ENCODE measurements at places on chromosomes 12 and 14. TPM values are rescaled to one million over a fixed set of nuclear protein-coding genes. Genes with fewer than 3 reads are reported as not detected.

Gene TSHR
- 0.11 TPM for total RNA-seq

Gene ADAMTS20
- not detected for total RNA-seq

Gene RTL1
- total RNA-seq = not detected

Gene B4GALNT3
- 84.0 TPM for total RNA-seq

Gene FGD4
- total RNA-seq = 38.4 TPM

Gene KSR2
- total RNA-seq = 1.2 TPM

Gene LRRK2
- 4.1 TPM for total RNA-seq

Gene GLT8D2
- 1.6 TPM for total RNA-seq

DNA sequence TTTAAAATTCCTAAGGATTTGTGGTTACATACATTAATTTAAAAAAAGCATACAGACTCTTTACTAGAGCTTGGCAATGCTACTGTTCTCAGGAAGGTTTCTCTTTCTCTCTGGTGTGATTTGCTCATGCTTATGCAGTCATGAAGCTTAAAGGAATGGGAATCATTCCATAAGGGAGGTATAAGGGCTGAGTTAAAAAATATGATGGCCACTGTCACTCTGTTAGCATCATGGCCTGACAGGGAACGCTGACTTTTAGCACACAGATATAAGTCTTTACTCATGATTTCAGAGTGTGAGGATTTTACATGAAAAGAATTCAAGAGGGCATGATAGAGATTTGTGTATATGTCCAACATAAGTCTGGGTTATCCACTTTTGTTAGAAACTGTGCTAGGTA is 3.8 kb downstream of the MYF5 start:
- H3K27me3 ChIP-seq = no peaks in the 10 kb centered on the region
- H3K27ac ChIP-seq = no peak overlapping the region
- H3K36me3 ChIP-seq = no peaks in the 10 kb centered on the region

- DNase-seq = no peak
- no peaks in the 10 kb centered on the region for H3K36me3 ChIP-seq
- no peak overlapping the region for H3K27ac ChIP-seq
- H3K4me1 ChIP-seq = no peaks in the 10 kb centered on the region
- no peak overlapping the region for H3K4me3 ChIP-seq
Observed at GRCh38 chr12:132353811-132354210, 24.4 kb upstream of the GALNT9 start.

DNA sequence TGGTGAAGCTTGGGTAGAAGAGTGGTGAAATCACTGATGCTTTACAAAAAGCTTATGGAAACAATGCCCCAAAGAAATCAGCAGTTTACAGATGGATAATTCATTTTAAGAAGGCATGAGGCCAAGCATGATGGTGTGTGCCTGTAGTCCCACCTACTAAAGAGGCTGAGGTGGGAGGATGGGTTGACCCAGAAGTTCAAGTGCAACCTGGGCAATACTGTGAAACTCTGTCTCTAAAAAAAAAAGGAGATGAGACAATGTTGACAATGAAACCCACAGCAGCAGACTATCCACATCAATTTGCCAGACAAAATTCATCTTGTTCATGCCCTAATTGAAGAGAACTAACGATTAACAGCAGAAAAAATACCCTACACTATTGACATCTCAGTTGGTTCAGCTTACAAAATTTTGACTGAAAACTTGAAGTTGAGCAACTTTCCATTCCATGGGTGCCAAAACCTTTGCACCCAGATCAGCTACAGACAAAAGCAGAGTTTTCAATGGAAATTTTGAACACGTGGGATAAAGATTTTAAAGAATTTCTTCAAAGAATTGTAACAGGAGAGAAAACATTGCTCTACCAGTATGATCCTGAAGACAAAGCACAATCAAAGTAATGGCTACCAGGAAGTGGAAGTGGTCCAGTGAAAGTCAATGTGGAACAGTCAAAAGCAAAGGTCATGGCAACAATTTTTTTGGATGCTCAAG is 26.7 kb downstream of the BTG1 start:
- no peak overlapping the region for H3K27ac ChIP-seq
- no peaks in the 10 kb centered on the region for H3K4me1 ChIP-seq
- no peak overlapping the region for H3K4me3 ChIP-seq
- H3K36me3 ChIP-seq = no peaks in the 10 kb centered on the region
- no peak for DNase-seq

DNA sequence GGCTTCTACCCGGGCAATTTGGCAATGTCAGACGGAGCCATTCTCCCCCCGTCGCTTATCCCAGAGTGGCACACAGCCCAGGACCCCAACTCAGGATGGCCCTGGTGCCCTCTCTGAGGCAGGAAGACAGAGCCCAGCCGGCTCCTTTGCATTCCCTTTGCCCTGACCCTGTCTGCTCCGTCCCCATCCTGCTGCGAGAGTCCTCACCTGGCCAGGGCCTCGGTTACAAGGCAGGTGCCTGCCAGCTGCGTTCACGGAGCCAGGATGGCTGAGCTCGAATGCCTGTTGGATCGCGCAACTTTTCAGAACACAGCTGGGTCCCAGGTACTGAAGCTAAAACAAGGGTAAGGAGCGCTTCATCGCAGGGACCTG is 18.6 kb downstream of the LRTM2 start:
- no peaks in the 10 kb centered on the region for H3K36me3 ChIP-seq
- no peaks in the 10 kb centered on the region for H3K4me1 ChIP-seq
- H3K27me3 ChIP-seq = no peaks in the 10 kb centered on the region
- no peak overlapping the region for H3K27ac ChIP-seq
- H3K4me3 ChIP-seq = no peak overlapping the region
- DNase-seq = no peak

- H3K27me3 ChIP-seq = no peaks in the 10 kb centered on the region
- no peak overlapping the region for H3K4me3 ChIP-seq
- DNase-seq = no peak
- H3K36me3 ChIP-seq = no peaks in the 10 kb centered on the region
- no peak overlapping the region for H3K27ac ChIP-seq
Observed at GRCh38 chr12:116429826-116430360, 129.3 kb upstream of the MAP1LC3B2 start.

DNA sequence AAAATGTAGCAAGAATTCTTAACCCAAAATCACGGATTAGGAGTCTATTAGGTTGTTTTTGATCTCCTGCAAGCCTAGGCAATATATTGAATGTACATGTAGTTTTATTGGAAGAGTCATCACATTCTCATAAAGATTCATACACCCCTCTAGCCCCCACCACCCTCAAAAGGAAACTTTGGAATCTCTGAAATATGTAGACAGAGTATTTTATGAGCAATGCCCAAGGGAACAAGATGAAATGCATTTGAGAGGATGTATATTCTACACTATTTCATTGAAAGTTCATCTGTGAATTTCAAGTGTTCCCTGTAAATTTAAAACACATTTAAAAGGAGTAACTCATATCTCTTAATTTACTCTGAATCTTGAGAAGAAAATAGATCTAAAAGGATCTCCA is 103.7 kb downstream of the SYT1 start:
- H3K27ac ChIP-seq = no peak overlapping the region
- no peaks in the 10 kb centered on the region for H3K27me3 ChIP-seq
- no peaks in the 10 kb centered on the region for H3K36me3 ChIP-seq
- H3K4me3 ChIP-seq = no peak overlapping the region
- no peak for DNase-seq
- H3K4me1 ChIP-seq = no peaks in the 10 kb centered on the region

DNA sequence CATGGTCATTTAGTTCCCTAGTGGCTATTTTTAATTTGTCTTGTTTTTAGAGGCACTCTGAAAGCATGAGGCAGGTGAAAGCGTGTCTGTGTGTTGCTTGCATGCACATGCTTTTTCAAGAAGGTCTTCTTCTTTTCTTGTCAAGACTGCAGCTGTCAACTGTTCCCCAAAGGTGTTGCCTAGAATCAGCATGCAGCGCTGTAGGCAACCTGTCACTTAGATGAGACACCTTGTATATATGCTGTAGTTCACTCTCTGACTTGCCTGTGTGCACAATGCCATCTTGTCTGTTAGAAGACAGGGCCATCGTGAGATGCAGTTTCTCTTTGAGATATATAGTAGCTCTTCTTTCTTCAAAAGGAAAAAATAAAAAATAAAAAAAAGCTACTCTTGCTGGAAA is 885.7 kb downstream of the DIO2 start:
- no peak overlapping the region for H3K27ac ChIP-seq
- DNase-seq = no peak
- H3K4me3 ChIP-seq = no peak overlapping the region
- H3K27me3 ChIP-seq = no peaks in the 10 kb centered on the region

GRCh38 chr12:98821866-98822265 is 176.8 kb downstream of the APAF1 start:
- no peaks in the 10 kb centered on the region for H3K36me3 ChIP-seq
- H3K27me3 ChIP-seq = no peaks in the 10 kb centered on the region
- no peak overlapping the region for H3K4me3 ChIP-seq
- H3K4me1 ChIP-seq = no peaks in the 10 kb centered on the region
- no peak for DNase-seq

GRCh38 chr14:57199921-57200320 is 68.8 kb downstream of the EXOC5 start:
- H3K36me3 ChIP-seq = no peaks in the 10 kb centered on the region
- no peaks in the 10 kb centered on the region for H3K4me1 ChIP-seq
- H3K4me3 ChIP-seq = no peak overlapping the region
- no peak overlapping the region for H3K27ac ChIP-seq

DNA sequence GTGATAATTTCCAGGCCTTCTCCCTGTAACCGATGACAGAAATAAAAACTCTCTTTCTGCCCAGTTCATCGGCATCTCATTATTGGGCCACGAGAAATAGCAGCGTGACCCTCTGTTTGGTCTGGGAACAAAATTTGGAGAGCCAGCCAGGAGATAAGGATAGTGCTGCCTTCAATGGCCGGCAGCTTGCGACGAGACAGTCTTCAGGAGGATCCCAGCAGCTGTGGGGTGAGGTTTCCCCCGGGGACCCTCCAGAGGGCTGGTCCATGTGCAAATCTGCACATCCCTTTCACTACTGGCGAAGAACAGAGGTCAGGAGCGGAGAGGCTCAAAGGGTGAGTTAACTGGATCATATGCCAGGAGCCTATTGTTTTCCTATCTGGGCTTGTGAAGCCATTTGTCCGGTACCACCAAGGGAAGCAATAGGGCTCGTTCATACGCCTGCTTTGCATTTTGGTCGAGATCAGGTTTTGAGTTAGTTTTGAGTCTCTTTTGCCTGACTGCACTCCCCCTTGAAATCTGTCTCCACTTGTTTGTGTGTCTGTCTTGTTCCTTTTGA is 4.8 kb downstream of the SLC39A2 start:
- no peak overlapping the region for H3K27ac ChIP-seq
- no peak for DNase-seq
- H3K36me3 ChIP-seq = no peaks in the 10 kb centered on the region
- no peak overlapping the region for H3K4me3 ChIP-seq
- H3K4me1 ChIP-seq = no peaks in the 10 kb centered on the region

- peak; percentile 28 for DNase-seq
- no peaks in the 10 kb centered on the region for H3K4me1 ChIP-seq
- peak overlapping the region; percentile 90 for H3K27ac ChIP-seq
Observed at GRCh38 chr14:45252366-45253069, 484 bp downstream of the MIS18BP1 start.

GRCh38 chr14:30906752-30907658 is 32.6 kb downstream of the COCH start:
- no peak for DNase-seq
- no peaks in the 10 kb centered on the region for H3K27me3 ChIP-seq
- H3K27ac ChIP-seq = no peak overlapping the region
- H3K36me3 ChIP-seq = no peaks in the 10 kb centered on the region
- H3K4me3 ChIP-seq = no peak overlapping the region

GRCh38 chr12:5083955-5084849 is 40.5 kb downstream of the KCNA5 start:
- H3K27ac ChIP-seq = no peak overlapping the region
- H3K4me3 ChIP-seq = no peak overlapping the region
- H3K36me3 ChIP-seq = no peaks in the 10 kb centered on the region
- DNase-seq = no peak
- H3K27me3 ChIP-seq = no peaks in the 10 kb centered on the region

DNA sequence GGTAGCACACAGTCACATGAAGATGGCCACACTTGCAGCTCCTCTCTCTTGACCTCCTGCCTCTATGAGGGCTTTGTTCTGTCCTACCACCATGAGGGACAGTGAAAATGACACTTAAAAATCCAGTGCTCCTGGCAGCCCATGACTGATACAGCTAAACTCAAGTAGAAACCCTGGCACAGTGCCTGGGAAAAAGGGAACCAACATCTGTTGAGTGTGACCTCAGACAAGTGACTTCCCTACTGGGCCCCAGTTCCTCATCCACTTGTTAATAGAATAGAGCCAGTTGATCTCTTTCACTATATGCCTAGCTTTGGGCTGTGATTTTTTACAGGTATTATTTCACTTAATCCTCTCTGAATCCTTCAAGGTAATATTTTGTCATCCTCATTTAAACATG is 4.8 kb downstream of the GUCY2C start:
- H3K27me3 ChIP-seq = no peaks in the 10 kb centered on the region
- H3K27ac ChIP-seq = no peak overlapping the region
- H3K4me3 ChIP-seq = no peak overlapping the region
- DNase-seq = peak; percentile 44
- no peaks in the 10 kb centered on the region for H3K36me3 ChIP-seq

GRCh38 chr12:76457010-76457409 is 102.6 kb downstream of the OSBPL8 start:
- H3K4me1 ChIP-seq = no peaks in the 10 kb centered on the region
- H3K27ac ChIP-seq = no peak overlapping the region
- no peak overlapping the region for H3K4me3 ChIP-seq
- DNase-seq = no peak

DNA sequence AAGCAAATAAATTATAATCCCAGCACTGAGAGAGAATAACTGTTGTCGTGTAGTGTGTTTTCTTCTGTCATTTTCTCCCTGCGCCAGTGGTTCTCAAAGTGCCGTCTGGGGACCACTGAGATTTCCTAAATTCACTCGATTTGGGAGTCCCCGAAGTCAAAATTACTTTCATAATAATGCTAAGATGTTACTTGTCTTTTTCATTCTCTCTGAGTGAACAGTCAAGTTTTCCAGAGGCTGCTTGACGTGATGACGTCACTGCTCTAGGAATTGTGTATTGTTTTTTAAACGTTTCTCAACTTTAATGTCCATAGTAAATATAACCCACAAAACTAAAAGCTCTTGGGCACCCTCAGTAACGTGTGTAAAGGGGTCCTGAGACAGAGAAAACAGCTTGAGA is 796 bp upstream of the POP5 start:
- H3K4me1 ChIP-seq = peaks cover 11% of the 10 kb centered on the region
- peak overlapping the region; percentile 29 for H3K27ac ChIP-seq
- H3K4me3 ChIP-seq = peak overlapping the region; percentile 62
- no peaks in the 10 kb centered on the region for H3K27me3 ChIP-seq

DNA sequence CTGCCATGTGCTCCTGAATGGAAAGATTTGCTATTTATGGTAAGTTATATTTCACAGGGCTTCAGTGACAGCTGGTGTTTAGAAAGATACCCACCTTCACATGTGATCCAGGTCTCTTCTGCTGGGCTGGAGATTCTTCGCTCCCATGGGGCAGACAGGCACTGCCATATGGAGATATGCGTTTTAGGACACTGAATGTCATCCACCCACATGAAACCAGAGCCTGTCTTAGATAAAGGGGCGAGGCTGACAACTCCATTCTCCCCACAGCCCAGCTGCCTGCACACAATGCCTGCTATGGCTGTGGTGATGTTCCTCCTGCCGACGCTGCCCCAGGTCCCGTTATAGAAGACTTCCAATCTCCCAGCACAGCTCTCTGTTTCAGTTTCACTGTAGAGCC is 69.4 kb downstream of the ACSM4 start:
- H3K36me3 ChIP-seq = no peaks in the 10 kb centered on the region
- H3K4me1 ChIP-seq = no peaks in the 10 kb centered on the region
- H3K4me3 ChIP-seq = no peak overlapping the region
- no peaks in the 10 kb centered on the region for H3K27me3 ChIP-seq
- no peak for DNase-seq
- H3K27ac ChIP-seq = no peak overlapping the region
